Fibroblast of pulmonary artery (primary cell): ENCODE measurements at places on chromosomes 3 and 15.

DNA sequence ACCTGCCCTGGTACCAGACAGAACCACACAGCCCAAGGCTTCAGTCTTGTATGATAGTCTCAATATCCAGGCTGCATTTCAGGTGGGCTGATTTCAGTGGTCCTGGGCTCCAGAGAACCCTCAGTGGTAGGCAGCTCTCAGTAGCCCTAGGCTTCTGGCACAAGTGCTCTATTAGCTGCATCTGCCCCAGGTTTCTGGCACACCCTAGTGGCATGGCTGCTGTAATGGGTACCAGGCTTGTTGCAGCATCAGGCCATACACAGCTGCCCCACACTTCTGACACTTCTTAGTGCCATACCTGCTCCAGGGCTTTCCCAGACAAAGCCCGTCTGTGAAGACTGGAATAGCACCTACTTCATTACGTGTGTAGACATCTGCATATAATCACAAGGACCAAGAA lies 1062.2 kb upstream of the EPHA6 start:
- no peak for DNase-seq

DNA sequence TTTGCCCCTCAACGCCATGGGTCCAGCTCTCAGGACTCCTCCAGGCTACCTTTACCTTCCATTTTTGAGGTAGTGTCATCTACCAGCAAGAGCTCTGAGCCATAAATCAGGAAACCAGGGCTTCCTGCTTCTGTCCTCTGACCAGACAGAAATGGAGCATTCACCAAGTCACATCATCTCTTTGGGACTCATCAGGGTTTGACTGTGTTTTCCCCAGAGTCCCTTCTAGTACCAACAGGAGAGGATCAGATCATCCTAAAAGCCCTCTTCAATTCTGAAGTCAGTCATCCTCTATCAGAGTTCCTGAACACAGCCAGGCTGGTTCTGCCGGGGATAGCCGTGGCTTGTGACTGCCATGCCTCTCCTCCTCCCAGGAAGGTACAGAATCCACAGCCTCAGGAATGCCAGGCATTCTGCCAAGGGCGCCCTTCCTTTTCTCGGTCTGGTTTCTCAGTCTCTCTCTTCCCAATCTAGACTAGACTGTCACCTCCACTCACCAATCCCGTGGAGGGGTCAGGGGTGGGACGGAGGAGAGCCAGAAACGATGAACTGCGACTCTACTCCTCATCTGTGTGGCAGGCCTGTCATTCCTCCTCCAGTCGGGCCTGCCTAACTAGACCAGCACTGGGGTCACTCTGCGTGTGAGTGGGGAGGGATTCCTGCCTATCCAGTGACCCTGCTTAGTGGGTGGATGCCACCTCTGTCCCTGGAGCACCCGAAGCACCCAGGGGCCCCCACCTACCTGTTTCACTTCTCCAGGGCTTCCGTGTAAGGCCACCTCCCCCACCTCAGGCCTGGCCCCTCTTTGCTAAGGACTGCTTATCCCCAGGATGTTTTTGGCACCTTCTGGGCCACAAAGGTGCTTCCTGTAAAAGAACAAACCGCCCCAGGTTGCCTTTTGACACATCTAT lies 30.9 kb downstream of the CCNL1 start:
- DNase-seq = peak; percentile 78

DNA sequence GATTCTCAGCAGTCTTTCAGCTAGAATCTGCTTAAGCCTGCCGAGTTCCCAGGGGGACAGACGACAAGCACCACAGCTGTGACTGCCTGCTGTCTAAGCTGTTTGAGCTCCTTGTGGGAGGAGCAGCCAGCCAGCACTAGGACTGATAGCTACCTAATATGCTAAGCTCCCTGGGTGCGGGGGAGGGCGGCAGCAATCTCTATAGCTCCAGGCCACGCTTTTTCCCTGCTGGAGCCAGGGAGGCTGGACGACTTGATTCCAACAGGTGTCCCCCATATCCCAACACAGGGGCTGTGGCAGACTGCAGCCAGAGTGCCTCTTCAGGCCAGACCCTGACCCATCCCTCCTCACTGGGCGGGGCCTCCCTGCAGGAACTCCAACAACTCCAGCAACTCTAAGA lies 134.1 kb upstream of the ARPP21 start:
- DNase-seq = no peak

DNA sequence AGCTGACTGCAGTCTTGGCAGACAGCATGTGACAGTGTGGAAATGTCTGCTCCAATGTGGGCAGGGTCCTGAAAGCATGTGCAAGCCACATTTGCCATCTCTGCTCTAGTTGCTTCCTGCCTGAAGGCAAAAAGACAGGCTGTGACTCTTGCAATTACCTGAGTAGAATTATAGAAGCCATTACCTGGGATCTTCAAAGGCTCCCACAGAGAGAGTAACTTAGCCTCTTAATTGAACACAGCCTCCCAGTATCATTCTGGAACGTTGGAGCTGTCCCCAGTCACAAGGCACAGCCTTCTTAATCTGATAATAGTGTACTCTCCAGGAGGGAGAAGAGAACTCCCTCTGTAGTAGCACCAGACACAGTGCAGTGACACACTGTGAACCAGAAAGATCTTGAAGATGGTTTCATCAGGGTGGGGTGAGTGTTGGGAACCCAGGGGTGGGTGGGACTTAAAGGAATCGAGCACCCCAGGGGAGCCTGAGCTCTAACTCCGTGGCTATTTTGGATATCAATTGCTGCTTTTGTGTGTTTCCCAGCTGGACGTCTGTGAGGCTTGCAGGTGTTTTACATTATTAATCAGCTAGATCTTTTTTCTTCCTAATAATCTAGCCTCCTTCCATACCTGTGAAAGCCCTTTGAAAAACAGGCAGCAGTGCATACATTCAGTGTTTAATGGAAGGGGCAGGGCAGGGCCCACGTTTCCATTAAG lies 40.6 kb upstream of the GLCE start:
- no peak for DNase-seq

DNA sequence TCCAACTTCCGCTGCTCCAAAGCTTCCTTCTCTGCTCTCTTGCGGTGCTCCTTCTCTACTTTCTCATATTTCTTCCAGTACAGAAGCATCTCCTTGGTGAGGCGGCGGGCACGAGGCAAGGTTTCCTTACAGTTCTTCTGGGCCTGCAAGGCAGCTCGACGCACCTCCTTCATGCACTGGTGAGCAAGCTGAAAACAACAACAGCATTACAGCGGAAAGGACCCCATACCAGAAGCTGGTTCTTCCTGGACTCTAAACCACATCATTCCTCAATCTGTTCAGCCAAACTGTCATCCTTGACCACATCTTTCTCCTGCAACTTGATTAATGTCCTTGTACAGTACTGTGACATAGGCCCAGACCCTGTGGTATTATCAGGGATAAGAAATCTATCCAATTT lies 36.4 kb downstream of the INO80 start:
- no peak for DNase-seq

DNA sequence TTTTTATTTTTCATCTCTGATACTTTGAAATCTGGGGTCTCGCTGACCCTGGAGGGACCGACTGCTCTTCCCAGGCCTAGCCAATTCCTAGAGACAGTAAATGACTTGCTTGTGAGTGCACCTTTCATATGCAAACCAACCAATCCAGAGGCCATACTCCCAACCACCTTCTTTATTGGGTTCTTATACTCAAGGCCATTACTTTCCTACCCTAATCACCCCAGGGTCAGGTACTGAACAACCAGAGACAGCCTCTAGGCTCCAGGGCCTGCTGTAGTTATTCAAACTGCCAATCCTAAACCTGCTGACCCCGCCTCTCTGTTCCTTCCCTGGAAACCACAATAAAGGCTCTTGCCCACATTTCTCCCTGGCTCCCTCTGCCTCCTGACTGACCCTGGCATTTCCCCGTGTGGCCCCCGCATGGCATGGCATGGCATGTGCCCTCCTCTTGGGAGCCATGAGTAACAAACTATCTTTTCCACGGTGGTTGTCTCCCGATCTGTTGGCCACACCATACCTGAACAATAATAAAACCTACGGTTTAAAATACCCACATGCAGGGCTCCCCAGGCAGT lies 42.9 kb downstream of the ADCY5 start:
- no peak for DNase-seq

GRCh38 chr3:177350121-177350520 lies 152.8 kb upstream of the TBL1XR1 start:
- no peak for DNase-seq

GRCh38 chr3:152360302-152360701 lies 91.6 kb downstream of the MBNL1 start:
- no peak for DNase-seq

- DNase-seq = no peak
Measured at GRCh38 chr3:97340940-97341339, 423.6 kb upstream of the ARL6 start.

- DNase-seq = no peak
Measured at GRCh38 chr3:108209579-108209978, 12.6 kb downstream of the IFT57 start.

- no peak for DNase-seq
Measured at GRCh38 chr15:41581110-41581509, 22.1 kb downstream of the TYRO3 start.

DNA sequence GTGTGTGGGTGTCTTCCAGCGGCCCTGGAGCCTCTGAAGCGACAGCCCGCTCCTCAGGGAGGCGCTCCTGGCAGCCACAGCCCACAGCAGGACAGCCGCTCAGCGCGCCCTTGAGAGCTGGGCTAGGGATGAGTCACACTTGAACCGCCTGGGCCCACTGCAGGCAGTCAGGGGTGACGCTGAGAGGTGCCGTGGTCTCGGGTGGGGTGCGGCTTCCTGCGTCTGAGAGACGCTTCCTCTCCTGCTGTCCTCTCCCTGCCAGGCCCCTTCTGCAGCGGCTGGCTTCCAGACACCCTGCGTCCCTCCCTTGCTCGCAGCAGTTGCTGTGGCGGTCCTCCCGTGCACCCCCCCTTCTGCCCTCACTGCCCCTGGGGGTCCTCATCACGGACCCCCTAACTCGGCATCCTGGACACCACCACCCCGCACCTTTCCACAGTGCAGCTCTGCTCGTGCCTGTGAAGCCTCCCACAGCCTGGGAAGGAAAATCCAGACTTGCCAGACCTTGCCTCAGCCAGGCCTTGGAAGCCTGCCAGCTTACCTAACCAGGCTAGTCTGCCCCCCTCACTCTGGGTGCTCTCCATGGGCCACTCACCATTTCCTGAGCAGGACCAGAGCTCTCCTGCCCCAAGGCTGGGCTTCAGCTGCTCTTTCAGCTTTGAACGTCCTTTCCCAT lies 1.1 kb upstream of the SPTBN5 start:
- DNase-seq = peak; percentile 77

GRCh38 chr15:25527118-25527517 lies 88.3 kb upstream of the UBE3A start:
- DNase-seq = no peak
